ENCODE measurements at places on chromosomes 5 and 9. TPM values are rescaled to one million over a fixed set of nuclear protein-coding genes. Genes with fewer than 3 reads are reported as not detected.

The FBXL7 gene
- 8.7 TPM for total RNA-seq

The PCDHGC3 gene
- total RNA-seq = 53.1 TPM

The SLC1A1 gene
- total RNA-seq = 47.6 TPM

The GPR150 gene
- total RNA-seq = not detected

The CD274 gene
- total RNA-seq = 4.3 TPM

The WDR38 gene
- not detected for total RNA-seq

The C5orf34 gene
- total RNA-seq = 5.2 TPM

The CNTNAP3B gene
- total RNA-seq = not detected

The TAF11L10 gene
- total RNA-seq = not detected

The SV2C gene
- not detected for total RNA-seq

The ZNF454 gene
- 1.9 TPM for total RNA-seq

The KIF20A gene
- total RNA-seq = 26.0 TPM

The EDIL3 gene
- 16.3 TPM for total RNA-seq

The SPATA31E1 gene
- not detected for total RNA-seq

The GOLM1 gene
- 48.2 TPM for total RNA-seq

The BRD3OS gene
- 36.3 TPM for total RNA-seq

The FGF18 gene
- not detected for total RNA-seq

The CFAP90 gene
- not detected for total RNA-seq

GRCh38 chr9:130461218-130461630, 16.5 kb downstream of the ASS1 start:
- no peaks in the 10 kb centered on the region for H3K27me3 ChIP-seq
- no peaks in the 10 kb centered on the region for H3K4me1 ChIP-seq
- DNase-seq = peak; percentile 61

GRCh38 chr9:21931428-21931827, 62.8 kb downstream of the CDKN2A start:
- peaks cover 15% of the 10 kb centered on the region for H3K4me1 ChIP-seq
- peak; percentile 25 for DNase-seq
- no peak overlapping the region for H3K4me3 ChIP-seq
- H3K27ac ChIP-seq = no peak overlapping the region

DNA sequence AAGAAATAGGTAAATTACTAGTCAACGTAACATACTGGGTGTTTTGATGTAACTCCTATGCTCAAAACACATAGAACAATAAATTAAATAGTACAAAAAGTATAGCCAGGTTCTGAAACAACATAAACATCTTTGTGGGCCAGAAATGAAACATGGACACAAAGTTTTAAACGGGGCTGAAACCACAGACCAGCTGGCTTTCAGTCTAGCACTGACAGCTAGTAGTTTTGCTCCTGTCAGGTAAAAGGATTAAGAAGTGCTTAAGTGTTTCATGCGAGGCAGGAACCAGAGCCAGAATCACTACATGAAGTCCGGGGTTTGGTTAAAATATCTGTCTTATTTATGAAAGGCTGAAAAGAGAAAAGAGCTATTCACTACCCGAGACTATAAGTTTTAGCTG, 19.5 kb downstream of the DCAF10 start:
- peaks cover 27% of the 10 kb centered on the region for H3K36me3 ChIP-seq
- no peaks in the 10 kb centered on the region for H3K27me3 ChIP-seq
- no peak overlapping the region for H3K27ac ChIP-seq
- no peak for DNase-seq
- H3K4me1 ChIP-seq = no peaks in the 10 kb centered on the region
- H3K4me3 ChIP-seq = no peak overlapping the region

- H3K36me3 ChIP-seq = no peaks in the 10 kb centered on the region
- no peaks in the 10 kb centered on the region for H3K27me3 ChIP-seq
- peak overlapping the region; percentile 42 for H3K4me3 ChIP-seq
Measured at GRCh38 chr5:156475182-156476157, 148.5 kb downstream of the SGCD start.

- H3K4me1 ChIP-seq = peaks cover 76% of the 10 kb centered on the region
- H3K36me3 ChIP-seq = no peaks in the 10 kb centered on the region
- DNase-seq = peak; percentile 98
- H3K27ac ChIP-seq = peak overlapping the region; percentile 99
- peak overlapping the region; percentile 64 for H3K4me3 ChIP-seq
Measured at GRCh38 chr5:151740336-151740942, 18.0 kb downstream of the ATOX1 start.

DNA sequence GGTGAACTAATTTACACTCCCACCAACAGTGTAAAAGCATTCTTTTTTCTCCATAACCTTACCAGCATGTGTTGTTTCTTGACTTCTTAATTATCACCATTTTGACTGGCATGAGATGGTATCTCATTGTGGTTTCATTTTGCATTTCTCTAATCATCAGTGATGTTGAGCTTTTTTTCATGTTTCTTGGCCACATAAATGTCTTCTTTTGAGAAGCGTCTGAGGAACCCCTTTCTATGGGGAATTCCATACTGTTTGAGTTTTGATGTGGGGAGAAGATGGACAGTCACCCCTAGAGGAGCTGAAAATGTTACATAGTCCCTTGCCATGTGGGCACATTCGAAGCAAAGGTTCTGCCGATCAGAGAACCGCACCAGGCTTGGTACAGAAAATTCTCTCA, 207.0 kb upstream of the SLC30A5 start:
- H3K4me3 ChIP-seq = no peak overlapping the region
- H3K36me3 ChIP-seq = no peaks in the 10 kb centered on the region
- DNase-seq = no peak

- peaks cover 44% of the 10 kb centered on the region for H3K4me1 ChIP-seq
- no peaks in the 10 kb centered on the region for H3K27me3 ChIP-seq
- H3K36me3 ChIP-seq = no peaks in the 10 kb centered on the region
- no peak overlapping the region for H3K4me3 ChIP-seq
- H3K27ac ChIP-seq = peak overlapping the region; percentile 55
Measured at GRCh38 chr5:33261305-33261704, 179.5 kb upstream of the TARS1 start.

GRCh38 chr5:151075698-151076331, 5.0 kb downstream of the TNIP1 start:
- no peak overlapping the region for H3K4me3 ChIP-seq
- peak; percentile 88 for DNase-seq
- H3K4me1 ChIP-seq = peaks cover 58% of the 10 kb centered on the region
- H3K27ac ChIP-seq = peak overlapping the region; percentile 87
- H3K36me3 ChIP-seq = no peaks in the 10 kb centered on the region

GRCh38 chr5:149667829-149668330, 62.2 kb upstream of the PPARGC1B start:
- H3K4me1 ChIP-seq = no peaks in the 10 kb centered on the region
- no peak overlapping the region for H3K4me3 ChIP-seq
- H3K27ac ChIP-seq = no peak overlapping the region

DNA sequence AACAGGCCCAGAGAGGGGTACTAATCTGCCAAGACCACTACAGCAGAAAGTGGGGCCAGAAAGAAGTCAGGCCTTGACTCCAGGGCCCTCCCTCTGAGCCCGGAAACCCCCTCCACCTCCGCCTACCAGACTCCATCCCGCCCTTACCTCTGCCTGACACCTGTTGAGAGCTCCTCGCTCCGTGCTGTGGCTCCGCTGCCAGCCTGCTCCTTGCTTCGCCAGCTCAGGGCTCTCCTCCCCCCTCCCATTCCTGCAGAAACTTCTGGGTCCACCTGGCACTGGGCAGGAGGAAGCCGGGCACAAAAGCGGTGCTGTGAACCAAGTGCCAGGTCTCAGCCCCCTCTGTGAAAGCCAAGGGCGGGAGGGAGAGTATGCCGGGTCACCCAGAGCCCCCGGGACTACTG, 6.4 kb upstream of the ST6GALNAC6 start:
- peaks cover 23% of the 10 kb centered on the region for H3K4me1 ChIP-seq
- no peaks in the 10 kb centered on the region for H3K27me3 ChIP-seq

DNA sequence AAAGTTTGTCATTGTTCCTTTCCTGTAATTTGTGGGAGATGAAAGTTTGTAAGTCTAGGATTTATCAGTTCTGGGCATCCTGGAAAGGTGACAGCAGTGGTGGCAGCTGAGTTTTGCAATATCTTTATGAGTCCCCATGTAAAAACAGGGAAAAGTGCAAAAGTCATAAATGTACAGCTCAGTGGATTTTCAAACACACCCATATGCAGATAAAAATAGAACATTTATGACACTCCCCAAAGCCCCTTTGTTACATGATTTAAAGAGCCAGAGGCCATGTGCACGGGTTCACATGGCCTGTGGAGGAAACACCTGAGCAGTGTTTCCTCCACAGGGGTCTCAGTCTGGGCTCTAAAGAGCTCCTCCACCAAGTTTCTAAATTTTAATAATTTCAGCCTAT, 6.3 kb downstream of the TMEM38B start:
- no peaks in the 10 kb centered on the region for H3K4me1 ChIP-seq
- DNase-seq = no peak

GRCh38 chr9:113626735-113627495, 163.4 kb downstream of the RGS3 start:
- H3K36me3 ChIP-seq = no peaks in the 10 kb centered on the region
- H3K27ac ChIP-seq = no peak overlapping the region
- H3K4me1 ChIP-seq = peaks cover 40% of the 10 kb centered on the region
- DNase-seq = peak; percentile 53
- no peaks in the 10 kb centered on the region for H3K27me3 ChIP-seq

DNA sequence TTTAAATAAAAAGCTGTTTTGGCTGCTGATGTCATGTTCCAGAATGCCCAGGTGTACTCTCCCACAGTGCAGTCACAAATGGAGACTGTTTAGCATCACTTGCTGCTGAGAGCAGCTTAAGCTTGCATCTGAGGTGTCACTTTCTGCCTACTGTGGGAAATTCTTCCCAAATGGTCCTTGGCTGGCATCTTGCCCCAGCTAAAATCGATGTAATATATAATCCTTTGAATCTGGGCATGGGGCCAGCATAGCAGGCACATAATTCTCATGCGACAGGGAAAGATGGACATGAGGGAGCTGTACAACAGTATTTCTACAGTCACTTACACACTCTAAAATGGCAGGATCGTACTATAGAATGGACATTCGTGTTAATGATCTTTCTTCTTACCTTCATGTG, 144.3 kb downstream of the MACIR start:
- no peak for DNase-seq
- H3K27ac ChIP-seq = no peak overlapping the region
- no peaks in the 10 kb centered on the region for H3K36me3 ChIP-seq
- no peak overlapping the region for H3K4me3 ChIP-seq
- peaks cover 9% of the 10 kb centered on the region for H3K4me1 ChIP-seq

- H3K27me3 ChIP-seq = 0 out of 2 replicates have a peak, but pooled peaks cover 7% of the 10 kb centered on the region
- no peaks in the 10 kb centered on the region for H3K36me3 ChIP-seq
- no peak overlapping the region for H3K27ac ChIP-seq
- H3K4me3 ChIP-seq = no peak overlapping the region
- no peaks in the 10 kb centered on the region for H3K4me1 ChIP-seq
Measured at GRCh38 chr5:134086225-134086942, 28.1 kb upstream of the TCF7 start.

DNA sequence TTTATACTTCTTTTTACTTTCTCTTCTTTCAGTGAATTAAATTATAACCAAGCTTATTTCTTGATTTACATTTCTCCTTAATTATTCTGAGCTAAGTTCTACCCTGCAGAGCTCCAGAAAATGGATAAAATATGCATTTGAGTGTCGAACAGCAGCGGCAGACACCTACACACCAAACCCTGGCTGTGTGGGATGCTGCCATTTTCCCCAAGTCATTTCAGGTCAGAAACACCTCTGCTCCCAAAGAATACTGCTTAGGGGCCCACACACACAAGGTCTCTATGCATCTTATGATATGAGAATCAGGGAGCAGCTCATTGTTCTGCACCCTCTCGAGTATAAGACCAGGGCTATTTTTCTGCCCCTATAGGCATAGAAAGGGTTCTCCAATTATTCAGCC, 122.3 kb downstream of the CMYA5 start:
- H3K27me3 ChIP-seq = no peaks in the 10 kb centered on the region
- DNase-seq = no peak
- no peak overlapping the region for H3K4me3 ChIP-seq
- H3K36me3 ChIP-seq = no peaks in the 10 kb centered on the region
- H3K27ac ChIP-seq = no peak overlapping the region

GRCh38 chr5:174903172-174903732, 178.9 kb downstream of the MSX2 start:
- H3K36me3 ChIP-seq = no peaks in the 10 kb centered on the region
- peaks cover 14% of the 10 kb centered on the region for H3K27me3 ChIP-seq
- H3K4me3 ChIP-seq = no peak overlapping the region

DNA sequence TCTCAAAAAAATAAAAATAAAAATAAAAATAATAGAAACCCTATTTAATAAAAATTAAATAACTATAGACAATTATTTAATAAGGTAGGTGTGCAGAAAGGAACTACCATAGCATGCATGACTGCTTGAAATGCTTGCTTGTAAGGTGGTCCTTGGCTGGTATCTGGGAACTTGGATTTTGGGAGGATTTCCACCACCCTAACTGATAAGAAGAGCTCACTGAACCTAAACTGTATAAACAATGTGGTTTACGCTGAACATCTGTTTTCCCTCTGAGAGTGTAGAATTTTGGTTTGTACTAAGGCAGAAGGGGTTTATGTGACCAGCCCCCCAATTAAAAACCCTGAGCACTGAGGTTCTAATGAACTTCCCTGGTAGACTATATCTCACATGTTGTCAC, 31.2 kb downstream of the CPLANE1 start:
- H3K27ac ChIP-seq = no peak overlapping the region
- H3K4me1 ChIP-seq = 0 out of 2 replicates have a peak, but pooled peaks cover 4% of the 10 kb centered on the region
- H3K27me3 ChIP-seq = no peaks in the 10 kb centered on the region
- H3K4me3 ChIP-seq = no peak overlapping the region
- no peak for DNase-seq

- H3K4me1 ChIP-seq = peaks cover 14% of the 10 kb centered on the region
- no peaks in the 10 kb centered on the region for H3K27me3 ChIP-seq
- no peak overlapping the region for H3K4me3 ChIP-seq
- peaks cover 31% of the 10 kb centered on the region for H3K36me3 ChIP-seq
- peak overlapping the region; percentile 56 for H3K27ac ChIP-seq
Measured at GRCh38 chr9:134690946-134691694, 49.5 kb downstream of the COL5A1 start.

GRCh38 chr5:961002-961710, 47.4 kb upstream of the NKD2 start:
- peaks cover 12% of the 10 kb centered on the region for H3K27me3 ChIP-seq
- H3K4me3 ChIP-seq = no peak overlapping the region
- H3K27ac ChIP-seq = no peak overlapping the region
- H3K36me3 ChIP-seq = no peaks in the 10 kb centered on the region
- no peak for DNase-seq

DNA sequence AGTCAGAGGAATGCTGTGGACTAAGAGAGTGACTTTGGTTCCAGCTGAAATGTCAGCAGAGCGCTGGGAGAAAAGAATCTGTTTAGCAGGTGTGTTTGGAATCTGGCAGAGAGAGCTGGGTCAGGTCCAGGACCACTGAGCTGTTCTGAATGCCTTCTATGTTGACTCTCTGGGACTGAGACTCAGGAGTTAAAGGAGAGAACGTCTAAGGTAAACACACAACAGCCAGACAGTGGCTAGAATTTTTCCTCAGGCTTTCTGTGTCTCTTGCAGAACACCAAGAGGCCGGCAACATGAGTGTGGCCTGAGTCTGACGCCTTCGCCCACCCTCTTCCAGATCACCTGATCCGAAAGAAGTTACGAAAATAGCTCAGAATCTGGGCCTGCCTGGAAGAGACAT, 107.2 kb upstream of the ZNF462 start:
- DNase-seq = no peak
- H3K36me3 ChIP-seq = no peaks in the 10 kb centered on the region
- H3K4me1 ChIP-seq = no peaks in the 10 kb centered on the region
- H3K4me3 ChIP-seq = no peak overlapping the region
- H3K27me3 ChIP-seq = no peaks in the 10 kb centered on the region

- H3K4me3 ChIP-seq = no peak overlapping the region
- H3K27ac ChIP-seq = no peak overlapping the region
- H3K27me3 ChIP-seq = no peaks in the 10 kb centered on the region
Measured at GRCh38 chr5:78568212-78568611, 80.4 kb downstream of the LHFPL2 start.

- DNase-seq = no peak
- no peaks in the 10 kb centered on the region for H3K36me3 ChIP-seq
- no peaks in the 10 kb centered on the region for H3K4me1 ChIP-seq
- H3K27me3 ChIP-seq = no peaks in the 10 kb centered on the region
Measured at GRCh38 chr5:1725641-1726468, 73.8 kb downstream of the MRPL36 start.

All from GM23248 (cell line).